Activated naive CD8-positive, alpha-beta T cell treated with anti-CD3 and anti-CD28 coated beads, Interleukin-2, amount 10 ng/mL, durations not matched to agents 7 days and 5 days (primary cell): ENCODE measurements at places on chromosomes 1 and 21. TPM values are rescaled to one million over a fixed set of nuclear protein-coding genes. Genes with fewer than 3 reads are reported as not detected.

DNA sequence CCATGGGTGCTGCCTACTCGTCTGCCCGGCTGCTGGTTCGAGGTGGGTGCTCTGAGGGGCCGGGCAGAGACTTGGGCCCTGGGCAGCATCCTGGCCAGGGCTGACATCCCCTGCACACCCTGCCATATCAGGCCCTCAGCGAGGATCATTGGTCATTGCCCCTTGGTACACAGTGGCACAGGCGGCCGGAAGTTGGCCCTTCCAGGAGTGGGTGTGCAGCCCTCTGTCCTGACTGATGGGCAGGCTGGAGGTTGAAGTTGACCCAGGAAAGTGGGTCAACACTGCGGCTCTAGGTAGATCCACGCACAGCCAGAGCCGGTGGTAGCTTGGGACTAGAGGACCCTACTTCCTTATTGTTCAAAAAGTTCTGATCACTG lies 72.9 kb downstream of the TRIM11 start:
- H3K36me3 ChIP-seq: no peaks in the 10 kb centered on the region
- H3K4me3 ChIP-seq: no peak overlapping the region
- no peak overlapping the region for H3K27ac ChIP-seq
- no peaks in the 10 kb centered on the region for H3K27me3 ChIP-seq
- H3K4me1 ChIP-seq: no peaks in the 10 kb centered on the region

DNA sequence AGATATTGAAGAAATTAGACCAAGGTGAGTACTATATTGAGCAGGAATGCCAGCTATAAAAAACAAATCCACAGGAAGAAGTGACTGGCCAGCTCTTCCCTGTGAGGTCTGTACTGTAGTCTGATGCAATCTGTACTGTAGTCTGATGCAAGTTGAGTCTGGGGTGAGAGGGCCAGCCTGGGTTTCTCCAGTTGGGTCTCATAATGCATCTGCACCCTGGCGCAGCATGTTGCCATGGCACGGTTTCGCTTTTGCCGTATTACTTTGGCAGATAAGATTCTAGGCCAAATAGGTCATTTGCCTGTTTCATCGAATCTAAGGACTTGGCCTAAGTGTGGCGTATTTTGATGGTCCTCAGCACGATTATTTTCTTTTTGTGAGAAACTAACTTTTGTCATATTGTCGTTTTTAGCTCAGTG lies 24.4 kb upstream of the PGD start:
- H3K4me1 ChIP-seq: peaks cover 3% of the 10 kb centered on the region
- H3K36me3 ChIP-seq: no peaks in the 10 kb centered on the region
- no peak overlapping the region for H3K27ac ChIP-seq
- H3K27me3 ChIP-seq: no peaks in the 10 kb centered on the region

GRCh38 chr1:209710847-209711246 lies 6.2 kb downstream of the HSD11B1 start:
- H3K4me1 ChIP-seq: peaks cover 3% of the 10 kb centered on the region
- H3K27me3 ChIP-seq: no peaks in the 10 kb centered on the region
- H3K27ac ChIP-seq: no peak overlapping the region

The TTC3 gene
- 75.4 TPM for total RNA-seq

The GCSAML gene
- not detected for total RNA-seq

The OR2T35 gene
- total RNA-seq: not detected
